ENCODE measurements at places on chromosomes 12 and 14.

GRCh38 chr12:103677341-103677740, 90.3 kb downstream of the STAB2 start:
- DNase-seq = no peak

- DNase-seq = no peak
Measured at GRCh38 chr14:103930051-103930604, 1.9 kb downstream of the TDRD9 start.

DNA sequence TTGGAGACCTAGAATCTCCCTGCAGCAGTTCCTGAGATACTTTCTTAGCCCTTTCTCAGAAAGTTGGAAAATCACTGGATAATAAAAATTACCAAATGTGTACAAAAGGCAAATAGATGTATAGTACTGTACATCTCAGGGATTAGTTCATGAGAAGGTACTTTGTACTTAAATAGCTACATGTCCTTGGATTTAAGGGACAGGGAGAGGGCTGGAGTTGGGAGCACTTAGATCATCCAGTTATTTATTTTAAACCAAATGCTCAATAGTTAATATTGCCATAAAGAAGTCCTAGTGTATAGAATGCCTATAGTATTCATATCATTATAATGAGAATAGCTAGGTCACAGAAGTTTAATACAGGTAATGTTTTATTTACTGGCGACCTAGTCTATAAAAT, 13.4 kb downstream of the CDKN3 start:
- DNase-seq = no peak

- DNase-seq = no peak
Measured at GRCh38 chr12:11624116-11624515, 25.4 kb upstream of the ETV6 start.

DNA sequence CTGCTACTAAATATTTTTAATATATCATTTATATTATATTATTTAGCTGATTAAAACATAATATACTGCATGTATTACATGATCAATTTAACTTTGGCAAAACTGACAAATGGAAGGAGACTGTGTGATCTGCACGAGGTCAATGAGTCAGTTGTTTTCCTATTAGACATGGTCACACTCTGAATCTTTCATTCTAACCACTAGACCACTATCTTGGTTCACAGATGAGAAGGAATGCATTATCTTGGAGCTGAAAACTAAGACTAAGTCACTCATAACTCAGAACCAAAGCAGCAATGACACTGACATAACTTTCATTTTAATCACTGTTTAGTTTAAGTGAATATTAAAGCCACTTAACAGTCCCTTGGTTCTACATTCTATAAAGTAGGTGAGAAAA, 37.4 kb downstream of the GNPTAB start:
- peak; percentile 96 for DNase-seq

DNA sequence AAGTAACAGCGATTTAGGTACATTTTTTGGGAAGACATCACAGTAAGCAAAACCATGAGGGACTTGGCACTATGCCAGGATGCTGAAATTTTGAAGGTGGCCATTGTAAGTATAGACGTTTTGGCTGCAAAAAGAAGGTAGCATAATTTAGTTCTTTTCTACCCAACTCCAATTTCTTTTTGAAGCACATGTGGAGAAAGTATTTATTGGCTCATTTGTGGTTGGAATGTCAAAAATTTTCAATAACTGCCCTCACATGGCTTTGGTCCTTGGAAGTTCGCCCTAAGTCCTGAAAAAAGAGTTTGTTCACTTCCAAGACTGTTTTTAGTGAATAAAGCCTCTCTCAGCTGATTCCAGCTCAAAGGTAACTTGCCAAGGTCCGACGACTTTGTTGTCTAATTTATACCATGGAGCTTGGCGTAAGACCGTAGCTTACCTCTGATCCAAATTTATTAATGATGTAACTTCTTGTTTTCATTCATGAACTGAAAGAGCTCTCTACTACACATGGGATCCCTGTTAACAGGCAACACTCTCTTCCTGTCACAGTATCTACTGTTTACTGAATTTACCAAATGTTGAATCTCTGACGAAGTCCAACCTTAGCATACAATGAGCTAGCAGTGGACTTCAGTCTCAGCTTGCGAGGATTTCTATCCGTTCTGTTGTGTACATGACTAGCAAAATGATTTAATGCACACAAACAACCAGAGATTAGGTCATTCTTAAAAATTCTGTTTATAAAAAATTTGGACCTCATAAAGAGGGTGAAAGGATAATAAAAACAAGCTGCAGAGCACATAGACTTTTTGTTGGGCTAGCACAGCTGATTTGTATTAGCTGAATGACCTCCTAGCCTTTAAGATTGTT, 49.0 kb downstream of the MSRB3 start:
- DNase-seq = no peak

DNA sequence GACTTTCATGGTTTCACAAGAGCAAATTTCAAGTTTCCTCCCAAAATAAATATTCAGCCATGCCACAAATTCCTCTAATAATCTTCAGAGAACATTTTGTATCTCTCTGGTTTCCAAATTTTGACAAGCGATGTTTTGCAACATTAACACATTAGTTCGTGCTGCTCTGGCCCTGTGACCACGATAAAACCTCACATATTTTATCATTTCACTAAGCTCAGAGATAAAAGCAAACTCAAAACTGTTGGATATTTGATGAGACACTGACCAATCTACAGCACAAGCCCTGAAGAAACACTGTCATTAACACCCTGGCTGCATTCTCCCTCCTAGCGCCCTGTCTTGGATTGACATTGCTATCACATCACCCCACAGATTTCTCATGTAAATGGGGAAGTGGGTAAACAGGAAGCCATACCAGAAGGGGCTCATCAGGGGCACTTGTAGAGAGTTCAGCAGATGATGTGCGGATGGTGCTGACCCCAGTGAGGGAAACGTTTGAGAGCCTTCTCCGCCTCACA, 264.3 kb downstream of the PRKD1 start:
- DNase-seq = peak; percentile 95

DNA sequence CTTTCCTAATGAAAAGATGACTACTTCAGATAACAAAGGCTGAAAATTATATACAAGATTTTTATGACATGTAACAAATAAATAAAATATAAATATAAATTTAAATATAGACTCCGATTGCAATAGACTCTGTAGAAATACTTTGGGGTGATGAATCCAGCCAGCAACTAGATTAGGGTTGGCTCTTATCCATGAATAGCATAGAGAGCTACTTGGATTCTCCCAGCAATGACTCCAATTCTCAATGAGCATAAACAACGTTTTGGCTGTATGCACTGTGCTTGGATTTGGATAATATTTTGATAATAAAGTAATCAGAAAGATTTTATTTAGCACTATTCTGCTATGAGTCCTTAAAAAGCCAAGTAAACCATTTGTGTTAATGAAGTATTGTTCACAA, 58.0 kb upstream of the LRFN5 start:
- DNase-seq = peak; percentile 43

DNA sequence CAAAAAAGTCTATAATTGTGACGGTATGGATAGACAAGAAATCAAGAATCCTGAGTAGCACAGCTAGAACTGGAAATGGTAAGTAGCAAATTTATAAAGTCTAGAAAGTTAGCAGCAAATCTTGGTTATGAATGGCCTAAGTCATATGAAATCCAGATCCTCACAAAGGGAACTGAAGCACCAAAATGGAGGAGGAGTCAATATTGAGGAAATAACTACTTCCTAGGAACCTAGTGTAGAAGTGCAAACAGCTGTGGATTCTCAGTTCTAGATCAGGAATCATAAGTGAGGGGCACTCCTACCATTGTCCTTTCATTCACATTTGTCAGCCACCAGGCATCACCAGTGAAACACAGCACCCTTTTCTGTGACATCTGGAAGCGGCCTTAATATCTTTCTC, 202.2 kb upstream of the DCN start:
- DNase-seq = no peak

DNA sequence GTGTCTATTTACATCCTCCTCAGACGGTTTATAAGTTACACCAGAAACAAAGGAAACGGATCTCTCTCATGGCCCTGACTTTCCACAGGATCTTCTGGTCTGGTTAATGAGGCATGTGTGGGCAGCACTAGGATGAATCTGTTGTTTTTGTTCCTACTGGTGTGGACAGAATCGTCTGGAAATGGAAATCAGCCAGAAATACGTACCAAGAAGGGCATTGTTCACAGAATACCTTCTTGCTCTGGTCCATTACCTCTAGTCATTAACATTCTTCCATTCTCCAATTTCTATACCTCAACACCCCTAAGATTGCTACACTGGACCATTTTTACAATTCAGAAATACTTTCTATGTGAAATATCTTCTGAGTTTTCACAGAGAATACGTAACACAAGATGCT, 86.0 kb downstream of the TPH2 start:
- DNase-seq = no peak

- DNase-seq = peak; percentile 10
Measured at GRCh38 chr12:32718926-32719325, 36.8 kb downstream of the YARS2 start.

DNA sequence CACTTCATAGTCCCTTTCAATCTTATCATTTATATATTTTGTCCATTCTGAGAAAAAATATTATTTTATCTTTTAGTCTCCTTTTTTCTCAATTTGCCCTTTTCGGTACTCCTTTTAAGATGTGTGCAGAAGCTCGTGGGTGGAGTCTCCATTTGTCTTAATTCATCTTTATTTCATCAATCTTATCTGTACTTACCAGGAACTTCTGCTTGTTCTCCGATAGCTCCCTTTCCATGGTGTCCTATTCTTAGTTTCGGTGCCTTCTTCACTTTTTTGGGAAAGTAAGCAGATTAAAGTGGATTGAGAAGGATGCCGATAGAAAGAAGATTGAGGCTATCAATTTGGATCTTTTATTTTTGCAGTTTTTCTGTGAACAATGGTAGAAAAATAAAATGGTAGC, 183.4 kb upstream of the PLEKHA5 start:
- DNase-seq = no peak

GRCh38 chr12:117820216-117820907, 148.4 kb downstream of the KSR2 start:
- DNase-seq = no peak

DNA sequence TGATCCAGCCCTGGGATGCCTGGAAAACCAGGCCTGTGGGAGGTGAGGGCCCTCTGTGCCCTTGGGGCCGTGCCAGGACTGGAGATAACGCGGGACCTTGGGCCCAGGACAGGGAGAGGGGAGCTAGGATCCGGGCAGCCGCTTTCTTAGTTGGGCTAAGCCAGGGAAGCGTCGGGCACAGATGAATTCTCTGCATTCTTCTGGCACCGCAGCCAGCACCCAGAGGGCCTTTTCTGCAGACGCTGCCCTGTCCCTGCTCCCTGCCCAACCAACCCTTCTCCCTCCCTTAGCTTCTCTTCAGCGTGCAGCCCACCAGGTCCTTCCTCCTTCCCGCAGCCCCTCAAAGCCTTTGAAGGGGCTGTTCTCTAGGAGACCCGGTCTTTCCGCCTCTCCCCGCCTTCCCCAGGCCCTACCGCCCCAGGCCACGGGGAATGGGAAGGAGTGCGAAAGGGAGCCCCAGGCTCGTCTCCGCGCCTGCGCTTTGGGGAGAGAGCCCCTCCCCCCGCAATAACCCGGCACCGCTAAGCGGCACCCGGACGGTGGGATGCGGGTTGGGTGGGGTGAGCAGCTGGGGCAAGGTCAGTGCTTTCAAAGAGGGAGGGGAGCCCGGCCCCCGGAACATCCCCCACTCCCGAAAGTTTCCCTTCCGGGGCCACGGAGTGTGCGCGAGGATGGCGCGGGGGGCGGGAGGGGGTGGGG, 663 bp downstream of the NCKAP5L start:
- DNase-seq = peak; percentile 88

DNA sequence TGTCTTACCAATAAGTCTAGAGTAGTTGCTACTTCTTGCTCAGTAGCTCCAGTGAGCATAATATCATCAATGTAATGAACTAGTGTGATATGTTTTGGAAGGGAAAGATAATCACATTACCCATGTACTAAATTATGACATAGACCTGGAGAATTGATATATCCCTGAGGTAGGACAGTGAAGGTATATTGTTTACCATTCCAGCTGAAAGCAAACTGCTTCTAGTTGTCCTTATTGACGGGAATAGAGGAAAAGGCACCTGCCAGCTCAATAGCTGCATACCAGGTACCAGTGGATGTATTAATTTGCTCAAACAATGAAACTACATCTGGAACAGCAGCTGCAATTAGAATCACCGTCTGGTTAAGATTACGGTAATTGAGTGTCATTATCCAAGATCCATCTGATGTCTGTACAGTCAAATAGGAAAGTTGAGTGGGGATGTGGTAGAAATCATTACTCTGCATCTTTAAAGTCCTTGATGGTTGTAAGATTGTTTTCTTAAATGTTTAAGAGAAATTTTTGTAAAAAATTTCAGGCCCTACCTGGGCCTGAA, 100.0 kb upstream of the ARHGAP5 start:
- no peak for DNase-seq

- no peak for DNase-seq
Measured at GRCh38 chr12:122382919-122383350, 39.5 kb downstream of the CLIP1 start.

DNA sequence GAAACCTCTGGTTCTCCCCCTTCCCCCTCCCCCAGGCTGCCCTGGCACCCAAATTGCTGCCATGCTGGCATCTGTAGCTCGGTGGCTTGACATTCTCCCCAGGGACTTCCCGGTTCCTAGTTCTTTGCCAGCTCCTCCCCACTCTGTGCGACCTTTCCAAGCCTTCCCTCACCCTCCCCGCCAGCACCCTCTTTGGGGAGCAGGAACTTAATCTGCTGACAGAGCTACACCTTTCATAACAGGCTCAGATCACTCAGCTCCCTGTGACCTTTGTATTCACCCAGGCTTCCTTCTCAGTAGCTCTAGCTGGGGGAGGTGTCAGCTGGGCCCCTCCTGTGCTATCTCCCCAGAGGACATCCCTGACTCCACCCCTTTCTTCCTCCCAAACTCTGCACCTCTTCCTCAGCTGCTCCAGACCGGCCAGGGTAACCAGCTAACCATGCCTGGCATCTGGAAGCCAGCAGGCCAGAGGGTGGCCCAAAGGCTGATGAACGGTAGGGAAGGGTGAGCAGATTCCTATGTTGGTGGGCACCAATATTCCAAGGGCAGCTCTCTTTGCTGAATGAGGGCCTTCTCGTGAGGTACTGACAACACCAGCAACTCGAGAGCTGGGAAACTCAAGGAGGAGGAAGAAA, 1.8 kb upstream of the COX14 start:
- no peak for DNase-seq

DNA sequence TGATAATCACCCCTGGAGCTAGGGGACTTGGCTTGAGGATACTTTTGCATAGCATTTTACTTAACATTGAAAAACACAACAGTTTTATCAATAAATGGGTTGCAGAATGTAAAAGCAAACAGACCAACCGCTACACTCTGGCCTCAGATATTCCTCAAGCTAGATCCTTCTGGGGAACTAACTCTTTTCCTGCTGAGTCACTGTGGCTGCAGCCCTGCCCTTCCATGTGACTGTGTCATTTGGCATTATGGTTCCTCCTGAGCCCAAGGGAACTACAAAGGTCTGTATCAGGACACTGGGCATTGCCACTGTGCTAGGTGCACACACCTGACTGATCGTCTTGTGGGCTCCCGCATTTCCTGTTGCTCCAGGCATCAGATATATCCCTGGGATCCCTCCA, 56.6 kb downstream of the TTC9 start:
- DNase-seq = peak; percentile 15
